T-helper 2 cell treated with Interferon-gamma antibody and Interleukin-4, amounts not matched to agents 5 μg/mL and 100 μg/mL, for 36 hours (primary cell): ENCODE measurements at places on chromosomes 7 and 10.

GRCh38 chr7:78002021-78002420 lies 203.4 kb downstream of the PHTF2 start:
- DNase-seq, result no peak

DNA sequence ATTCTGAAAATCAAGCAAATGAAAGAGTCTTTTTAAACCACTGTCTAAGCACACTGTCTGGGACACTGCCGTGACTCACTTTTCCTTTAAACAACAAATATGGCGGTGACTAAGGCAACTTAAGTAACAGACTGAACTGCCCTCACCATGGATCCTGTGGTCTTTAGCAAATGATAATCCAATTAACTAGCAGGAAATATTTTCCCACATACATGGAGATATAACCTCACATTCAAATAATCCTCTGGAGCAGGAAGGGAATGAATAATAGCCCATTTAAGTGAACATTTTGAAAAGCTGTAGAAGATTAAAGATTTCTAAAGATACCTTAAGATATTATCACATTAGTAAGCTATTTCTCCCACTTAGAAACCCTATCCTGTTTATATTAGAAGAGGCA lies 40.3 kb upstream of the LRRC17 start:
- DNase-seq, result no peak

GRCh38 chr10:68301790-68302502 lies 29.9 kb upstream of the HNRNPH3 start:
- no peak for DNase-seq

DNA sequence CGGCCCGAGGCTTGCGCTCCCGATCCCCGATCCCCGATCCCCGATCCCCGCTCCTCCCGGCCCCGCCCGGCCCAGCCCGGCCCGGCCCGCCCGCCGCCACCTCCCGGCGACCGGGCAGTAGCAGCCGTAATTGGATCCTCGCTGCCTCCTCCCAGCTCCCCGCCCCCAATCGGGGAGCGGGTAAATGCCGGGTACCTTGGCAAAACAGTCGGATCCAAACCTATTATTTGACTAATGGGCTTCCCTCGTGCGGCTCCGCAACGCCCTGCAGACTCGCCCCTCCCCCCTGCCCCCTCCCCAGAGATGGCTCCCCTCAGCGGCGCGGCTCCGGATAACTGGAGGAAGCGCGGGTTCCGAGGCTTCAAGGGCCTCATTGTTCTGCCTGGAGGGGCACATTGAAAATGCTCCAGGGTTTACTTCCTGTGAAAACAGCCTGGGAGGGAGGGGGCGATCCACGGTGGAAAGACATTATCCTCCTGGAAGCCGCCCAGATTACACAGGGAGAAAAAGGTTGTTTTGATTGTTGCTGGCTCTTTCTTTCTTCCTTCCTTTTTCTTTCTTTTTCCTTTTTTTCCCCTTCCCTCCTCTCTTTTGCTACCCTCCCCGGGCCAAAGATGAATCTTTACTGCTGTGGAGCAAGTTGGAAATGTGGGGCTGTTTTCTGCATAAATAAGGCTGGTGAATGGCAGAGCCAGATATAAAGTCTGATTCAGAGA lies 94.7 kb upstream of the ZMIZ1 start:
- DNase-seq, result no peak
